Cardiac muscle cell (in vitro differentiated cells and primary cell): ENCODE measurements at places on chromosomes 1 and 21. TPM values are rescaled to one million over a fixed set of nuclear protein-coding genes. Genes with fewer than 3 reads are reported as not detected.

The CBS gene
- 85.4 and 93.6 TPM in 2 replicates for polyA plus RNA-seq

The OR2T5 gene
- not detected in 2 replicates for polyA plus RNA-seq

The IFFO2 gene
- 0.78 and 1.8 TPM in 2 replicates for polyA plus RNA-seq

The NVL gene
- 24.0 and 27.6 TPM in 2 replicates for polyA plus RNA-seq

The OR2W3 gene
- 1.9 TPM in 2 replicates for polyA plus RNA-seq

The DEPDC1 gene
- polyA plus RNA-seq = 4.9 and 29.8 TPM in 2 replicates

The IVL gene
- polyA plus RNA-seq = not detected in 2 replicates

The F11R gene
- polyA plus RNA-seq = 90.1 and 139 TPM in 2 replicates

The CRNN gene
- not detected in 2 replicates for polyA plus RNA-seq

The UBXN10 gene
- polyA plus RNA-seq = 0.79 and 1.3 TPM in 2 replicates

The HAO2 gene
- not detected in 2 replicates for polyA plus RNA-seq

The CFAP74 gene
- 0.65 and 1.7 TPM in 2 replicates for polyA plus RNA-seq

The FCRL3 gene
- polyA plus RNA-seq = not detected in 2 replicates

The CD5L gene
- polyA plus RNA-seq = not detected in 2 replicates

The KRTAP7-1 gene
- polyA plus RNA-seq = not detected in 2 replicates

The ETNK2 gene
- polyA plus RNA-seq = 18.0 and 29.9 TPM in 2 replicates

The IKBKE gene
- 13.6 and 27.0 TPM in 2 replicates for polyA plus RNA-seq

The PLA2G4A gene
- polyA plus RNA-seq = 0.50 TPM in 1 of 2 replicates, not detected in the other

The RGS1 gene
- polyA plus RNA-seq = 0.12 TPM in 1 of 2 replicates, not detected in the other

The CLCA1 gene
- not detected in 2 replicates for polyA plus RNA-seq

The SLFNL1 gene
- 0.73 and 1.0 TPM in 2 replicates for polyA plus RNA-seq

The C1orf115 gene
- 5.3 and 9.7 TPM in 2 replicates for polyA plus RNA-seq

The LCE4A gene
- not detected in 2 replicates for polyA plus RNA-seq

The PLA2G2C gene
- not detected in 2 replicates for polyA plus RNA-seq

The NBPF3 gene
- 7.5 and 8.1 TPM in 2 replicates for polyA plus RNA-seq

The NLRP3 gene
- polyA plus RNA-seq = not detected in 2 replicates

The ADGRL4 gene
- polyA plus RNA-seq = 0.78 and 1.6 TPM in 2 replicates

The ZNF670 gene
- 1.4 and 3.3 TPM in 2 replicates for polyA plus RNA-seq

The RNU5D-1 gene
- polyA plus RNA-seq = not detected in 2 replicates

The FCGR2B gene
- not detected in 2 replicates for polyA plus RNA-seq

The CYYR1 gene
- polyA plus RNA-seq = 4.9 and 7.8 TPM in 2 replicates

The NCAM2 gene
- polyA plus RNA-seq = 0.04 and 2.6 TPM in 2 replicates

The ATP6V1G3 gene
- not detected in 2 replicates for polyA plus RNA-seq

The RGS8 gene
- 0.14 TPM in 1 of 2 replicates, not detected in the other for polyA plus RNA-seq

The TLR5 gene
- polyA plus RNA-seq = 2.0 and 6.7 TPM in 2 replicates
